ENCODE measurements at places on chromosomes 12 and 14.

- peak; percentile 34 for DNase-seq
Observed at GRCh38 chr12:11855983-11856374, 206.5 kb downstream of the ETV6 start.

- no peak for DNase-seq
Observed at GRCh38 chr14:93402951-93403350, 27.8 kb upstream of the UNC79 start.

DNA sequence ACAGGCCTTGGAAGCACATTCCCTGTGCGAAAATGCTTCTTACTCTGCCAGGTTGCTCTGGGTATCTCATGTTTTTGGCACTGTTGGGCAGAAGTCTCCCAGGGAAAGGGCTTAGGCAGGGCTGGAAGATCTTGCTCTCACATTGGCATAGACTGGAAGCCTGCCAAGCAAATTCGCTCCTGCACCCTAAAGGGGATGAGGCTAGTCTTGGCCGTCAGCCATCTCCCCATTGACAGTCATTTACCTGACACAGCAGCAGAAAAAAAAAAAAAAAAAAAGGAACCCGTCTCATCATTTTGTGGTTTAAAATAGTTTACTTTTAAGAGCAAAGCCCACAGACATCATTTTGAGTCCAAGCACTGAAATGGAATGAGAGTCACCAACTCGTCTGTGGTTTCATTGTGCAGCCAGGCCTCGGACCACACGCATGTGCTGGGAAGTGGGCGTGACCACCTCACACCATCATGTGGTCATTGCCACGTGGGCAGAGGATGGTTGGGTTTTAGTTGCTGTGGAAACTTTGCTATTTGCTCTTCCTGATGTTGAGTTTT lies 84.8 kb downstream of the NRXN3 start:
- no peak for DNase-seq

GRCh38 chr12:22529281-22530060 lies 14.9 kb downstream of the C2CD5 start:
- DNase-seq: no peak

DNA sequence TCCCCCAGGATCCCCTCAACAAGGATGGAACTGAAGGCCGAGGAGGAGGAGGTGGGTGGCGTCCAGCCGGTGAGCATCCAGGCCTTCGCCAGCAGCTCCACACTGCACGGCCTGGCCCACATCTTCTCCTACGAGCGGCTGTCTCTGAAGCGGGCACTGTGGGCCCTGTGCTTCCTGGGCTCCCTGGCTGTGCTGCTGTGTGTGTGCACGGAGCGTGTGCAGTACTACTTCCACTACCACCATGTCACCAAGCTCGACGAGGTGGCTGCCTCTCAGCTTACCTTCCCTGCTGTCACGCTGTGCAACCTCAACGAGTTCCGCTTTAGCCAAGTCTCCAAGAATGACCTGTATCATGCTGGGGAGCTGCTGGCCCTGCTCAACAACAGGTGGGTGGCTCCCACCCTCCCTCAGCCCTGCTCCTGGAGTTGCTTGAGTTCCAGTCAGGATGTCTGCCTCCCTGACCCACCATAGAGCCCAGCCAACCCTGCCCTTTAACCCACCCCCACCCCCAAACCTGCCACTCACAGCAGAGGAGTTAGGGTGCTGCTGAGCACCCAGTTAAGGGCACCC lies 1.4 kb downstream of the ASIC1 start:
- DNase-seq: no peak

DNA sequence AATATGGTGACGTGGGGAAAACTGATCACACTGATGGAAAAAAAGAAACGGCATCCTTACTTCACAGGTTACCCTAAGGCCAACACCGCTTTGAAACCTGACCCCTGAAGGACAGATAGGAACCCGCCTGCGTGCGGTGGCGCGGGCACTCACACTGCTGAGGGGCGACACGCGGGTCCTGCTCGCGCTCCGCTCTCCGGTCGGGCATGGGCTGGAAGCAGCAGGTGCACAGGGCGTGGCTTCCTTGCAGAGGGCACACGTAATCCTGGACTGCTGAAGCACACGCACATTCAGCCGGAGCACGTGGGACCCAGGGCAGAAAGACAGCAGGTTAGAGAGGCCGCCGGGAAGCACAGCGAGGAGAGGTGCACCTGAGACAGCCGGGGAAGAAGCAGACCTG lies 22.8 kb upstream of the GOLGA3 start:
- DNase-seq: no peak

DNA sequence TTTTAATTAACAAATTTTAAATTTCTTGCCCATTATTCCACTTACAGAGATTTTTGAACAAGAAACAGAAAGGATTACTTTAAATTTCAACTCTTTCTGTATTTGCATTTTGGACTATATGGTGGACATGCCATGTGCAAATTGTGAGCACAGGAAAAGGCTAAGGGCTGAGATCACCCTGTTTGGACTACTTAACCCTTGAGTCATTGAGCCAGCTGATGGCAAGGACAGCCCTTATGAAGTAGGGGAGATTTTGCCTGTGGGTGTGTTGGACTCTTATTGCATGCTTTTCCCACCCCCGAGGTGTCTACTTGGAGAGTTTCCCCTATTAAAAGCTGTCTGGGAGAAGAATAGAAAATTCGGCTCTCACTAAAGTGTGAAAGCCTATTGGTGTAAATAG lies 17.2 kb downstream of the DERA start:
- DNase-seq: no peak

GRCh38 chr14:42802346-42802745 lies 1195.7 kb downstream of the LRFN5 start:
- no peak for DNase-seq

DNA sequence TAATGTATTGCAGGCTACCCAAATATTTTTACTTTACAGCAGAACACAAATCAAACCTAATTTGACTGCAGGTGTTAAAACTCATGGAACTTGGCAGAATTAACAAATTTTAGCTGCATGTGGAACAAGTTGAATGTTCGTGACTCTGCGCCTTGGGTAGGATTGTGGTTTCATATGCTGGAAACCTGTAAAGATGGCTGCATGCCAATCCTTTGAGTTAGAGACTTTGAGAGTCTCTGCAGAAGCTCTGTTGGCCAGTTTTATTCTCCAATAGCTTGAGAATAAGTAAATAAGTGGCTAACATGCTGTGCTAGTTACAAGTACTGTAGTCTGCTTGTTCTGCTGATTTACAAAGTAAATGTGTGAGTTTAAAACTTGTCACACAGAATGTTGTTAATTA lies 77.8 kb downstream of the PDE6H start:
- no peak for DNase-seq

DNA sequence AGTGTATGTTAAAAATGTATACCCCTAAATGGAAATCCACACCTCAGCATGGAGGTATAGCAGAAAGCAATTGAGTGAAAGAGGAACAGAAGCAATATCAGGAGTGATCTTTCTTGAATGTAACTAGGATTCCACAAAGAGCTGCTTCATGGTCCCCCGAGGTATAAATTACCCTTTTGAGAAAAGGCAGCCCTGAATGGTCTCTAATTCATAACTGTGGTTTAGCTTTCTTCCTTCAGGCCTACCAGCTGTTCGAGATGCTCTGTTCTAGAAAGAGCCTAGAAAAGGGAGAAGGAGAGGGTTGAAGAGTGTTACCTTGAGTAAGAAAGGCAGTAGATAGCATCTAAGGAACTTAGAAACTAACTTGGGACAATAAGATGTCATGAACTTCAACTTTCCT lies 42.9 kb upstream of the CSRNP2 start:
- DNase-seq: no peak

DNA sequence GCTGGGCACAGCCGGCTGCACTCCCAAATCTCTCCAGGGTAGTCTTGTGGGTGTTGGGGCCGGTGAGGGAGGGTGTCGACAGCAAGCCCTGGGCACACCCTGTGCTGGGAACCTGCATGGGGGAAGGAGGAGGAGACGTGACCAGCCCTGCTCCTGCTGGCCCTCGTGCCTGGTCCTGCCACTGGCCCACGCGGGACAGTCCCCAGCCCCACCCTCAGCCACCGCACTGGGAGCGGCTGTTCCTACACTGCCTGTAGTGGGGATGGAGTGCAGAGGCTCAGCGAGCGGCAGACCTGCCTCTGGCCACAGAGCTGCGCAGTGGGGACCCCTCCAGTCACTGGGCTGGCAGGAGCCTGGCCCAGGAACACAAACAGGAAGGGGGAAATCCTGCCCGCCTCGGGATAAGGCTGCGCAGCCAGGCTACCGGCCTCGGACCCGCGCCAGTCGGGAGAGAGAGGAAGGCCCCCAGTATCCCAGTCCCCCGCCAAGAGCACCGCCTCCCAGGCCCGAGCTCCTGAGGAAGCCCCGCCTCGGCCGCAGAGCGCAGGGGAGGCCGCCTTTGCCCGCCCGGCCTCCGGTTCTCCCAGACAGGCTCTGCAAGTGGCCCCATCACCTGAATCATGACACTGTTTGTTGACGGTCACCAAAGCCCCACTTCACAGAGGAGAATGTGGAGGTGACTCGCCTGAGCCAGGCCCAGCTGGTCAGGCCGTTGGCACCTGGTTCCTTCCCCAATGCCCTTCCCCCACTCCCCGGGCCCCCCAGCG lies 10.6 kb downstream of the AHNAK2 start:
- peak; percentile 91 for DNase-seq

- DNase-seq: no peak
Observed at GRCh38 chr12:3002646-3003045, 43.4 kb downstream of the TEAD4 start.

DNA sequence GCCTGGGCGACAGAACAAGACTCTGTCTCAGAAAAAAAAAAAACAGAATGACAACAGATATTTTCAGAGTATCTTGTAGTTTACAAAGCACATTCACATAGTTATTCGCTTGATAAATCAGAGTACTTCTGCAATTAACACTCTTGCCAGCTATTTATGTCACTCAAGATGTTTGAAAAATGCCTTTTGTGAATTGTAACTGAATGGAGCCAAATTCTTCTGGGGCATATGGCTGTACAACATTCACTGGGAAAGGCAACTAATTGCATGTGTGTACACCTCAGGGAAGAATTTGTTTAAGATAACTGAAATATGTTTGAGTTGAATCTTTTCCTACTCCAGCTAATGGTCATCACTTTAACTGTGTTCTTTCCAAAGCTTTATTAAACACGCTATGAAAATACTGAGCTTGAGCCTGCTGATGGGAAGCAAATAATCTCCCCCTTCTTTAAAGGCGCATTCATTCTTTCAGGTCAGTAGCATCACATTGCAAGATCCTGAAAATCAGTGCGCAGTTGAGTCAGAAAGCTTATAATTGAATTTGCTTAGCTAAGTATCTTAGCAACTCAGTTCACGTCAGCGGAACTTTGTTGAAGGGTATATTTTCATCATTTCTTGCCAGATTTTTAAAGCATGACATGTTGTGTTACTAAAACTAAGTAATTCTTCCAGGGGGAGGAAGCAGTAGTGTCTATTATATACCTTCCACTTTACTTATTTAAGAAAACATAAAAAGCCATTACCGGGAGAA lies 66.6 kb downstream of the SINHCAF start:
- no peak for DNase-seq

DNA sequence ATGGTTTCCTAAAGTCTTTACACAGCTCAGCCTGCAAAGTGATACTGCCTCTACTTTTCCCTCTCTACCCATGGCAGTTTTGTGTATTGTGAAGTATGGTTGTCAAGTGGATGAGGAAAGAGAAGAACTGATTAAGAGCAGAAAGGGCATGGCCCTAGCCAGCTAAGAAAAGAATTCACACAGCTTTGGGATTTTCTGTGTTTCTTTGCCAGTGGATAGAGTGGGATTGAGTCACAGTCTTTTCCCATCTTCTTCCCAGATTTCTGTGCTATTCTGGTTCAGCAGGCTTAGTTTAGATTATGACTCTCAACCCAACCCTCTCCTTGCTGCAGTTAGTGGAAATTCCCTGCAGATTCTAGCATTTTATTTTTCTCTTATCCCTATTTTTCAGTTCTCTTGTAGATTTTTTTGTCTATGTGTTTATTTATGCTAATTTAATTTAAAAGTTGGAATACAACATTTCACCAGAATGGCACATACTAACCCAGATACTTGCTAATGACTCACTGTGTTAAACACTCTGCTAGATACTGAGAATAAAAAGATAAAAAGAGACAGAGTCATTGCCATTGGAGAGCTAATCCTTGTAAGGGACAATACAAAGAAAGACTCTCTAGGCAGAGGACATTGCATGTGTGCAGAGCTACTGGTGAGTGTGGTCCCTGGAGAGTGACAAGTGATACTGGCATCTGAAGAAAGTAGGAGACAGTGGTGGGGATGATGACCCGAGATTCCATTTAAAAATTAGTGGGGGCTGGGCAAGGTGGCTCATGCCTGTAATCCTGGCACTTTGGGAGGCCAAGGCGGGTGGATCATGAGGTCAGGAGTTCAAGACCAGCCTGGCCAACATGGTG lies 106.3 kb downstream of the ST8SIA1 start:
- DNase-seq: no peak

DNA sequence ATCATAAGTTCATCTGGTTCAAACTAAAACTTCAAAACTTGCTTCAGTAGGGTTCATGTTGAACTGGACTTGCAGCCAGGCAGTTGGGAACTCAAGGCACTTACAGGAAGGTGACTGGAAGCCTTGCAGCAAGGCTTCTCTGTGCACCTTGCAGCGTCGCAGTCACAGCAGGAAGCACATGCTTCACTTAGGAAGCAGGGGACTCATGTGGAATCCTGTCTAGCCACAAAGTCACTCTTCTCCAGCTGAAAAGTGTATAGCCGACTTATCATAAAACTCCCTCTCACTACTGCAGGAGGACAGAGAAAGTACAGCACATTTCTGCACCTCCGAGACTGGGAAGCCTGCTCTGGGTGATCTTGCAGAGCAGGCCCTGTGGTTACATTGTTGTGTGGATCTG lies 114.0 kb upstream of the PRB2 start:
- DNase-seq: no peak

DNA sequence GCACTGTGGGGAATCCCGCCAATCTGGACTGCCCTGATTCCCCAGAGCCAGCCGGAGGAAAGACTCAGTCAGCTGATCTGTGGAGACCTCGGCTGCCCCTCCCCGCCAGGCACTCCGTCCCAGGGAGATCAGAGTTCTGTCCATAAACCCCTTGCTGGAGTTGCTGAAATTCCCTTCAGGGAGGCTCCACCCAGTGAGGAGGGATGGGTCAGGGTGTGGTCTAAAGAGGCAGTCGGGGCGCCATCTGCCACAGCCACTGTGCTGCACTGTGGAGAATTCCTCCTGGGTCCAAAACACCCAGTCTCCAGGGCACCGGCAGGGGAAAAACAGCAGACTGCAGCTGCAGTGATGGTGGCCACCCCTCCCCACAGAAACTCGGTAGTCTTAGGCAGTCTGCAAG lies 1922.3 kb upstream of the FLRT2 start:
- DNase-seq: no peak

DNA sequence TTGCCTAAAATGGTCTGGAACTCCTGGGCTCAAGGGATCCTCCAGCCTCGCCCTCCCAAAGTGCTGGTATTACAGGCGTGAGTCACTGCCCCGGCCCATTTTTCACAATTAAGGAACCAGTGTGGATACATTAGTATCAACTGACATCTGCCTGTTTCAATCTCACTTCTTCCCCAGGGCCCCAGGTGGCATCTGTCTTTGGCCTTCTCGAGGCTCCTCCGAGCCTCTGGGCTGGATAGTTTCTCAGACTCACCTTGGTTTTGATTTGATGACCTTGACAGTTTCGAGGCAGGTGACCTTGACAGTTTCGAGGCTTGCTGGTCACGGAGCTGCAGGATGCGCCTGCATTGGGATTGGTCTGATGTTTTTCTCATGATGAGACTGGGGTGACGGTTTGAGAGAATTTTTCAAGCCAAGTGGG lies 41.0 kb upstream of the NCOR2 start:
- DNase-seq: peak; percentile 37

GRCh38 chr12:105270671-105271255 lies 34.8 kb upstream of the APPL2 start:
- no peak for DNase-seq
